ACHN (cell line): ENCODE measurements at places on chromosomes 2 and 18.
A peak's percentile ranks its signal among the peaks of the same experiment; 100 is the strongest.

- no peak for DNase-seq
Measured at GRCh38 chr2:111186933-111187332, 66.2 kb downstream of the BCL2L11 start.

GRCh38 chr18:59279722-59280121 is 6.5 kb upstream of the RAX start:
- DNase-seq = no peak

DNA sequence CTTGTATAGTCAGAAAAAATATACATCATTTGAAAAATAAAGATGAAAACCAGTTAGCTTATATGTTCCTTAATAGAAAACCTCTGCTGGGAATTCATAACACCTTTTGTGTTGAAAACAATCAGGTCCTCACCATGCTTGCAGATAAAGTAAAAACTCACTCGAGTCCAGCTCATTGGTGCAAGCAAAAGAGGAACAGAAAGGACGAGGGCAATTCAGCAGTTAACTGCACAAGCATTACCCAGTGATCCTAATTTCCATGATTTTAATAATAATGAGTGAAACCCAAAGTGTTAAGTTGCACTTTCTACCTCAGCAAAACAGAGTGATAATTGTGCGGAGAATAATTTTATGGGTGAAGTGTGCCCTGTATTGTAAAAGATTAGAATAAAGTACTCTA is 839.9 kb downstream of the BCL11A start:
- no peak for DNase-seq

GRCh38 chr2:148021886-148022285 is 995 bp downstream of the MBD5 start:
- DNase-seq = peak; percentile 35

GRCh38 chr18:36297417-36298125 is at the start of gene FHOD3:
Gene FHOD3, plus strand, starts transcription at chr18:36297713. Its CDS starts 123 bp downstream, at chr18:36297836.
- peak; percentile 85 for DNase-seq
